ENCODE measurements at places on chromosomes 6 and 20. TPM values are rescaled to one million over a fixed set of nuclear protein-coding genes. Genes with fewer than 3 reads are reported as not detected.

The PPIL6 gene
- total RNA-seq, result not detected

The SEMG1 gene
- not detected for total RNA-seq

DNA sequence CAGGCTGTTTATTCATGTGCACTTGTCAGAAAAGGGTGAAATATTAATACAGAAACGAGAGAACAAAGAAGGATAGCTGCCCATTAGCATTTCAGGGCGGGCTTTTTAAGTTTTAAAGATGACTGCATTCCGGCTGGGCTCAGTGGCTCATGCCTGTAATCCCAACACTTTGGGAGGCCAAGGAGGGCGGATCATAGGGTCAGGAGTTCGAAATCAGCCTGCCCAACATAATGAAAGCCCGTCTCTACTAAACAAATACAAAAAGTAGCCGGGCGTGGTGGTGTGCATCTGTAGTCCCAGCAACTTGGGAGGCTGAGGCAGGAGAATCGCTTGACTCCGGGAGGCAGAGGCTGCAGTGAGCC lies 130.5 kb downstream of the HFE start:
- H3K27ac ChIP-seq, result peak overlapping the region; percentile 52
- peak overlapping the region; percentile 53 for H3K4me3 ChIP-seq
- H3K36me3 ChIP-seq, result no peaks in the 10 kb centered on the region
- no peaks in the 10 kb centered on the region for H3K27me3 ChIP-seq
- DNase-seq, result peak; percentile 31
- H3K4me1 ChIP-seq, result 0 out of 2 replicates have a peak, but pooled peaks cover 4% of the 10 kb centered on the region

GRCh38 chr20:50015993-50016770 lies 33.4 kb downstream of the SNAI1 start:
- H3K27ac ChIP-seq, result no peak overlapping the region
- H3K36me3 ChIP-seq, result no peaks in the 10 kb centered on the region
- H3K4me3 ChIP-seq, result no peak overlapping the region
- H3K27me3 ChIP-seq, result no peaks in the 10 kb centered on the region
- H3K4me1 ChIP-seq, result peaks cover 47% of the 10 kb centered on the region
- DNase-seq, result no peak

- no peak overlapping the region for H3K27ac ChIP-seq
- H3K4me1 ChIP-seq, result peaks cover 42% of the 10 kb centered on the region
- H3K27me3 ChIP-seq, result no peaks in the 10 kb centered on the region
- H3K4me3 ChIP-seq, result no peak overlapping the region
- no peak for DNase-seq
- peaks cover 37% of the 10 kb centered on the region for H3K36me3 ChIP-seq
Observed at GRCh38 chr20:33681728-33682353, 4.3 kb downstream of the E2F1 start.

The DAAM2 gene
- total RNA-seq, result 3.5 TPM

The PRKN gene
- total RNA-seq, result not detected

- H3K27me3 ChIP-seq, result no peaks in the 10 kb centered on the region
- peaks cover 16% of the 10 kb centered on the region for H3K4me1 ChIP-seq
- H3K27ac ChIP-seq, result no peak overlapping the region
- DNase-seq, result no peak
- H3K4me3 ChIP-seq, result no peak overlapping the region
- no peaks in the 10 kb centered on the region for H3K36me3 ChIP-seq
Observed at GRCh38 chr6:150211700-150212511, 69.1 kb downstream of the PPP1R14C start.

GRCh38 chr20:31972471-31973021 lies 4.6 kb downstream of the XKR7 start:
- H3K36me3 ChIP-seq, result no peaks in the 10 kb centered on the region
- peaks cover 2% of the 10 kb centered on the region for H3K27me3 ChIP-seq
- no peak overlapping the region for H3K27ac ChIP-seq
- no peak for DNase-seq

The PAK5 gene
- not detected for total RNA-seq

GRCh38 chr20:41526327-41526726 lies 91.8 kb downstream of the CHD6 start:
- no peak overlapping the region for H3K4me3 ChIP-seq
- H3K4me1 ChIP-seq, result 0 out of 2 replicates have a peak, but pooled peaks cover 5% of the 10 kb centered on the region
- no peak for DNase-seq
- H3K36me3 ChIP-seq, result peaks cover 28% of the 10 kb centered on the region
- no peaks in the 10 kb centered on the region for H3K27me3 ChIP-seq

DNA sequence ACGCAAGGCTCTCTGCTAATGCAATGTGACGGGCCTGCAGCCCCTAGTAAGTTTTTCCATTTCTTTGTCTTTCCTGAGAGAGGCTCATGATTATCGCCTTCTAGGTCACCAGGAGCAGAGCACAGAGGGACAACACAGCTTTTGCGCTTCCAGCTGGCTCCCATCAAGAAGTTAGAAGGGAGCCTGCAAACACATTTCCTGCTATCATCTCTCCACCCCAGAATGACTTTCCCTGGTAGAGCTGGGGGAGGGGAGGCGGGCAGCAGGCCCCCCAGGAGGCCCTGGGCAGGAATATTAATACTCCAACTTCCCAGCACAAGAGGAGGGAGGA lies 35.7 kb upstream of the CCDC167 start:
- 0 out of 2 replicates have a peak, but pooled peaks cover 3% of the 10 kb centered on the region for H3K4me1 ChIP-seq
- DNase-seq, result no peak
- H3K27ac ChIP-seq, result no peak overlapping the region
- H3K27me3 ChIP-seq, result peaks cover 32% of the 10 kb centered on the region

DNA sequence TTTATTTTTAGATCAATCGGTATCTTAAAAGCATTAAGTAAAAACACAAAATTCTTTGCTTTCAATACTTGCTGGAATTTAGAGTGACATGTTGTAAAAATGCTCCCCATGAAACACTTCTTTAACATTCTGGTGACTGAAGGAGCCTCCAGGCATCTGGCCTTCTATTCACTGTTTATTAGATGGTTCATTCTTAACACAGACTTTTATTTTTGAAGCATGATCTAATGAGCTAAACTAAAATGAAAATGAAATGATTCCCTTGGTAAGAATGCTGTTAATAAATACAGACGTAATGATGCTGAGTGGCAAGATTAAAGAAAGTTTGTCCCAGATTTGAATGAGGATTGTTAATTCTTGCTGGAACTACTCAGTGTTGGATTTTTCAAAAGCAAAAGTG lies 698.4 kb downstream of the TENT5A start:
- no peaks in the 10 kb centered on the region for H3K27me3 ChIP-seq
- H3K4me3 ChIP-seq, result no peak overlapping the region
- no peaks in the 10 kb centered on the region for H3K36me3 ChIP-seq
- no peak overlapping the region for H3K27ac ChIP-seq

DNA sequence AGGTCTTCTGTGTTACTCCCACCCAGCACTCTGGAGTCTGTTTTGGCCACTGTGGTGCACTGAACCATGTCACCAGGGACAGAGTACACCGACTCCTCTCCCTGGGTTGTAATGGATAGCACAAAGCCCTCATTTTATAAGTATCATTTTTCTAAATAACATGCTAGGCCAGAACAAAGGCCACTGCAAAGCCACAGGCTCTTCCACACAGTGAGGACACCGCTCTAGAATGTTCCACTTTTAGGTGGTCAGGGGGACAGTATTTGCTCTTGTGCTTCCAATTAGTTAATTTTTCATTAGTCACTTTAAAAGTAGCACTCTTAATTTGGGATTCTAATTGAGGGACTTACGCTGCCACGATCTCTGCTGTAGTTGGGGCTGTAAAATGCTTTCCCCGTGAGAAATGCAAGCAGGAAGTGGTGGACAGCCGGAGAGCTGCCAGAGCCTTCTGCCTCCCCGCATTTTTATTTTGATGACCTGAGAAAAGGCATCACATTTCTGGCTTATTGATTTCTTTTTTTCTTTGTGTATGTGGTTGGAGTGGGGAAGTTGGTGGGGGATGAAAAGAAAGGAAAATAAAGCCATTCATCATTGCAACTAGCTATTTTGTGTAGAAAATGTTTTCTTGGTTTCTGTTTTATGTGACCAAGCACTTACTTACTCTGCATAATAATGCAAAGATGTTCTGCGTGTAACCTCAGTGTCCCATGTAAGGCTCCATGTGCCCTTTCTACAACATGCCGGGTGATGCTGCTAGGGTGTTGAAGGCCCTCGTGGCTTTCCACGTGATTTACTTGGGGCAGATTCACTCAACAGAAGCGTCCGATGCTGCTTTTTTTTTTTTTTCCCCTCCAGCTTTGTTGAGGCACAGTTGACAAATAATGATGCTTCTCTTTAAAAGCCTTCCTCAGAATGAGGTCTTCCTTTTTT lies 195.9 kb downstream of the SASH1 start:
- H3K27ac ChIP-seq, result no peak overlapping the region
- no peaks in the 10 kb centered on the region for H3K27me3 ChIP-seq
- no peak overlapping the region for H3K4me3 ChIP-seq
- H3K4me1 ChIP-seq, result no peaks in the 10 kb centered on the region
- DNase-seq, result no peak

GRCh38 chr6:144298916-144299315 lies 13.8 kb downstream of the UTRN start:
- H3K4me1 ChIP-seq, result peaks cover 6% of the 10 kb centered on the region
- DNase-seq, result no peak
- peaks cover 27% of the 10 kb centered on the region for H3K36me3 ChIP-seq
- no peak overlapping the region for H3K27ac ChIP-seq

- peaks cover 13% of the 10 kb centered on the region for H3K36me3 ChIP-seq
- H3K4me3 ChIP-seq, result no peak overlapping the region
- peaks cover 25% of the 10 kb centered on the region for H3K4me1 ChIP-seq
- no peaks in the 10 kb centered on the region for H3K27me3 ChIP-seq
- peak overlapping the region; percentile 11 for H3K27ac ChIP-seq
Observed at GRCh38 chr6:35024551-35025054, 116.5 kb downstream of the TCP11 start.

GRCh38 chr6:93343476-93343875 lies 75.9 kb downstream of the EPHA7 start:
- peaks cover 46% of the 10 kb centered on the region for H3K36me3 ChIP-seq
- no peaks in the 10 kb centered on the region for H3K4me1 ChIP-seq
- H3K4me3 ChIP-seq, result no peak overlapping the region
- no peak overlapping the region for H3K27ac ChIP-seq
- no peak for DNase-seq

The C20orf144 gene
- total RNA-seq, result 0.42 TPM

GRCh38 chr6:139961190-139961589 lies 586.7 kb upstream of the CITED2 start:
- DNase-seq, result no peak
- no peaks in the 10 kb centered on the region for H3K36me3 ChIP-seq
- no peak overlapping the region for H3K27ac ChIP-seq
- H3K4me1 ChIP-seq, result no peaks in the 10 kb centered on the region
- H3K4me3 ChIP-seq, result no peak overlapping the region

- H3K4me1 ChIP-seq, result peaks cover 15% of the 10 kb centered on the region
- H3K27ac ChIP-seq, result peak overlapping the region; percentile 29
- no peaks in the 10 kb centered on the region for H3K36me3 ChIP-seq
- H3K27me3 ChIP-seq, result no peaks in the 10 kb centered on the region
- peak overlapping the region; percentile 54 for H3K4me3 ChIP-seq
Observed at GRCh38 chr6:30100585-30101443, 12.1 kb downstream of the TRIM31 start.

DNA sequence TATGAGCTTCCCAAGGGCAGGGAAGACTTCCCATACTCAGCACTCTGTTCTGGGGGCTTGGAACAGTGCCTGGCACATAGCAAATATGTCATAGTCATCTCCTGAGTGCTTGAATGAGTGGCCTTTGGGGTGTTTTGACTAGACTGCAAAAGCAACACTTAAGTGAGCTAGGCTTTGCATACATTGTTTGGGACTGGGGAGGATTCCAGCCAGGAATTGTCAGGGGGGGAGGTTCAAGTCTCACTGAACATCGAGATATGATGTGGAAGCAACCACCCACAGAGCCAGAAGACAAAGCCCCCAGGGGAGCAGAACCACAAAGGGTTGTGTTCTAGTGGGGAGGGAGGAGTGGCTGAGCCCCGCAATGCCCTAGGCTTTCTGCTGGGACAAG lies 98.4 kb downstream of the SYCP2 start:
- H3K4me3 ChIP-seq, result no peak overlapping the region
- peaks cover 18% of the 10 kb centered on the region for H3K4me1 ChIP-seq
- H3K36me3 ChIP-seq, result no peaks in the 10 kb centered on the region
- peaks cover 17% of the 10 kb centered on the region for H3K27me3 ChIP-seq

DNA sequence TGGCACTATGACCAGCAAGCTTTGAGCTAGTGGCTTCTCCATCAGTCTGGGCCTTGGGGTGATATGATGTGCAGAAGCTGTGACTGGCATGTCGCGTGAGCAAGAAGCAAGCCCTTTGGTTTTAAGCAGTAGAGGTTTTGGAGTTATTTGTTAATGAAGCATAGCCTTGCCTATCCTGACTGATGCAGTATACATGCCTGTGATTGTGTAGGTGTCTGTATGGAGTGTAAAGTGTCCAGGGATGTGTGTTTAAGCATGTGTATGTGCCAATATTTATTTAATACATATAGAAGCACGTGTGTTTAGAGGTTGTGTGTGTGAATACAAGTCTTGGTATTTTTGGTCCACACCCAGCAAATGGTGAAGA lies 61.0 kb upstream of the CCDC167 start:
- H3K36me3 ChIP-seq, result no peaks in the 10 kb centered on the region
- H3K4me1 ChIP-seq, result peaks cover 39% of the 10 kb centered on the region
- DNase-seq, result no peak
- no peak overlapping the region for H3K27ac ChIP-seq

The CCN2 gene
- total RNA-seq, result 2.3 TPM

The COL9A3 gene
- 2.0 TPM for total RNA-seq

The ZNF341 gene
- 1.3 TPM for total RNA-seq

The EYA4 gene
- total RNA-seq, result 36.8 TPM

- no peak for DNase-seq
- H3K27me3 ChIP-seq, result no peaks in the 10 kb centered on the region
- no peak overlapping the region for H3K4me3 ChIP-seq
- H3K4me1 ChIP-seq, result no peaks in the 10 kb centered on the region
Observed at GRCh38 chr6:74568861-74569260, 637.0 kb downstream of the COL12A1 start.

The DCDC2 gene
- total RNA-seq, result 0.05 TPM

The TRIM15 gene
- total RNA-seq, result 0.08 TPM

- no peaks in the 10 kb centered on the region for H3K27me3 ChIP-seq
- H3K27ac ChIP-seq, result no peak overlapping the region
- no peak for DNase-seq
- no peaks in the 10 kb centered on the region for H3K4me1 ChIP-seq
- peaks cover 8% of the 10 kb centered on the region for H3K36me3 ChIP-seq
Observed at GRCh38 chr6:163516908-163517307, 102.4 kb downstream of the QKI start.

DNA sequence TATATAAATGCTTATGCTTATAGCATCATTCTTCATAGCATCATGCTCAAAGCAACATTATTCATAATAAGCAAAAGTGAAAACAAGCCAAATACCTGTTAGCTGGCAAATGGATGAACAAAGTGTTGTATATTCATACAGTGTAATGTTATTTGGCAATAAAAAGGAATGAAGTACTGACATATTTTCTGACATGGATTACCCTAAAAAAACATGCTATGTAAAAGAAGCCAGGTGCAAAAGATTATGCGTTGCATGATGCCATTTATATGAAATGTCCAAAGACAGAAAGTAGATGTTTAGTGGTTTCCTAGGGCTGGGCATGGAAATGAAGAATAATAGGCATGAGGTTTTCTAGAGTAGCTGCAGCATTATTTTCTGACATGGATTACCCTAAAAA lies 77.1 kb downstream of the GFRA4 start:
- no peaks in the 10 kb centered on the region for H3K27me3 ChIP-seq
- H3K36me3 ChIP-seq, result peaks cover 48% of the 10 kb centered on the region
- H3K4me3 ChIP-seq, result no peak overlapping the region
- H3K27ac ChIP-seq, result no peak overlapping the region
- H3K4me1 ChIP-seq, result no peaks in the 10 kb centered on the region
- DNase-seq, result no peak

The ULBP1 gene
- 0.99 TPM for total RNA-seq

The BNIP5 gene
- total RNA-seq, result 0.04 TPM

The OPRM1 gene
- total RNA-seq, result not detected

- H3K27ac ChIP-seq, result peak overlapping the region; percentile 63
- peak overlapping the region; percentile 21 for H3K4me3 ChIP-seq
- no peaks in the 10 kb centered on the region for H3K36me3 ChIP-seq
- H3K27me3 ChIP-seq, result no peaks in the 10 kb centered on the region
- peak; percentile 68 for DNase-seq
Observed at GRCh38 chr6:38503960-38504682, 135.6 kb downstream of the BTBD9 start.

All from SJCRH30 (cell line).